Naive thymus-derived CD8-positive, alpha-beta T cell (primary cell): ENCODE measurements at places on chromosomes 7 and 10. TPM values are rescaled to one million over a fixed set of nuclear protein-coding genes. Genes with fewer than 3 reads are reported as not detected.

The DRGX gene
- not detected for total RNA-seq

The C1QL3 gene
- not detected for total RNA-seq

The CFAP46 gene
- total RNA-seq, result not detected

The ZNF107 gene
- total RNA-seq, result 32.5 TPM

GRCh38 chr7:143331179-143331801 lies 15.4 kb downstream of the CLCN1 start:
- no peak for DNase-seq

DNA sequence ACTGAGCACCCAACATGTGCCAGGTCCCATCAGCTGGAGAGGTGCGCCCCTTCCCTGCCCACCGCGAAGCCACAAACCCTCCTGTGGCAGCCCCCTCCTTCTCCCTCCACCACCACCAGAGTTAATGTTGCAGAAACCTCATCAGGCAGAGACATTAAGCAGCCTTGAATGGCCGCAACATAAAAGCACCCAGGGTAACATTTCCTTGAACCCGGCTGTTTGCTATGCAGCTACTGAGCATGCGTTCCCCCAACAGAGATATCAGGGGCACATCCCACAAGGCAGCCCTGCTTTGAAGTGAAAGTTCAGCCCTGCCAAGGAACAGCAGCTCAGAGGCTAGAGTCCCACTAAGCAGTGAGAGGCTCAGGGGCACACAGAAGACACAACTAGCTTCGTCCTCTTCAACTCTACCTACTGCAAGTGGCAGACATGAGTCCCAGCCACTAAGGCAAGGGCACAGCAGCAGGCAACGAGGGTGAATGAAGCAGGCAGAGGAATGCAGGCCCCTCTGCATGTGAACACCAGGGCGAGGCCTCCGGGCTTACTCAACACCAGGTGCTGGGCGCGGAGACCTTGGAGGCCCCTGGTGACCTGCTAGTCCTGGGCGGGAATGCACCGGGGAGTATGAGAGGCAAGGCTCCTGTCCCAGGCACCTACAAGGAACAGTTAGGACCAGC lies 107.4 kb downstream of the SLIT1 start:
- no peak for DNase-seq

DNA sequence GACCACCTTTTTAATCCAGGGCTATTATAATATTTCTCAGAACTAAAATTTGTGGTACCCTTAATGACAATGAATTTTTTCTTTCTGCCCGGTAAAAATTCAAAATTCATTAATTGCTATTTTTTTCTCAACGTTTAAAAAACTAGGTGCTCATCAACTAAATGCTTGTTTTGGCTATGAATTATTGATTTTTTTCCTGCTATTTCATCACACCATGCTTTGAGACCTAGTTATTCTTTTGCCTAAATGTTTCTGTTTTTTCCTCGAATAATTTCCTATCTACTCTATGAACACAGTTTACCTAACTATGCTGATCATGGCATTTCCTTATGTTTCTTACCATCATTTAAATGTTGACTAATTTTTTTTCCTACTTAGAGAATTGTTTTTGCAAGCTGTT lies 5.6 kb upstream of the CD36 start:
- no peak for DNase-seq

DNA sequence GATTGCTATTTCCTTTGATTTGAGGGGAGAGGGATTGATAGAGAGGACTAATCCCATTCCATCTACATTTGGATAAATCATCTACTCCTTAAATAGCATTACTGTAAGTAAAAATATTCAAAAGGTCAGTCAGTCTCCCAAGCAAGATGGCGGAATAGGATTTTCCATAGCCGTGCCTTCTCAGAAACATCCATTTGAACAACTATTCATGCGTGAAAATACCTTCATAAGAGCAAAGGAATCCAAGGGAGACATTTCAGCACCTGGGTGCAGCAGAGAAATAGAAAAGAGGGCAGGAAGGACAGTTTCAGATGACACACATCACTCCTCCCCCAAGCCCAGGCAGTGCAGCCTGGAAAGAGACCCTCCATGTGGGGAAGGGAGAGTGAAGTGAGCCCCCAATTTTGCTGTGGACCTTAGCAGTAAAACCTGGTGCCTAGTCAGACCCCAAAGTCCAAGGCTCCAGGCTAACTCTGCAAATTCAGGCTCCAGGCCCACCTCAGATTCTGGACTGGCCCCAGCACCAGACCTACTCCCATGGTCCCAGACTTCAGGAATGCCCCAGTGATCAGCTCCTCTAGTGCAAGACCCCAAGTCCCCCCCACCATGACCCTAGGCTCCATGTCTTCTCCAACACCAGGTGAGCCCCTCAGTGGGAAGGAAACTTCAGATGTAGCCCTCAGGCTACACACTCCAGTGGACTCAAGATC lies 104.3 kb upstream of the LANCL2 start:
- DNase-seq, result no peak

DNA sequence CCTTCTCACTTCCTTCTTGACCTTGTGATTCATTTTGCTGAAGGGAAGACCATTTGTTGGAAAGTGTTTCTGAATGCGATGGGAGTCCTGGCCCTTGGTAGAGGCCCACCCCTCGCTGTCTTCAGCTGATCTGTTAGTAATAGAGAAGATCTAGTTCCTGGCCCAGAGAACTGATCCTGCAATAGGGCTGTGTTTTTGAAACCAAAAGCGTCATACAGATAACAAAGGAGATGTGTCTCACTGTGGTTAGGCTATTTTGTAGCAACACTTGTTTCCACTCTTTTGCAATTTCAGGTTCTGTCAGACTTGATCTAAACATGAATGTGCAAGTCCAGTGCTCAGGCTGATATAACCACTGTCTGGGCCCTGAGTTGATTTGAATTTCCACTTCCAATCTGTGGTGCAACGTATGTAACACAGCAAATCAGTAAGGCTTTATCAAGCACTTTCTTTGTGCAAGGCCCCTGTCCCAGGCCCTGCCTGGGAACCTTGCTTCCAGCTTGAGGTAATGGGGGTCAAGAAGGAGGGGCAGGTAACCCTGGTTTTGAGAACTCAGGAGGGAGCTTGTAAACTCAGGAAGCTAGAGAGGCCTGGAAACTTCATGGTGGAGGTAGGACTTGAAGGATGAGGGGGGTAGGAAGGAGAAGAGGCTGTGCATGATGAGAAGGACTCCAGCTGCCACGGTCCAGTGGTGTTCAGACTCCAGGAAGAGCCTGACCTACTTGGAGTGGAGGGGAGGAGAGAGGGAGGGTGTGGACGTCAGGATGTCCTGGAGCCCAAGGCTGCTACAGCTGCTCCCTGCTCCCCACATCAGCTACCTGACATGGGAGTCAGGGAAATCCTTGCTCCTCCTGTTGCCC lies 42.2 kb upstream of the SRGN start:
- no peak for DNase-seq

- no peak for DNase-seq
These were observed 11.9 kb downstream of the ZCCHC24 start for GRCh38 chr10:79433324-79434222.

DNA sequence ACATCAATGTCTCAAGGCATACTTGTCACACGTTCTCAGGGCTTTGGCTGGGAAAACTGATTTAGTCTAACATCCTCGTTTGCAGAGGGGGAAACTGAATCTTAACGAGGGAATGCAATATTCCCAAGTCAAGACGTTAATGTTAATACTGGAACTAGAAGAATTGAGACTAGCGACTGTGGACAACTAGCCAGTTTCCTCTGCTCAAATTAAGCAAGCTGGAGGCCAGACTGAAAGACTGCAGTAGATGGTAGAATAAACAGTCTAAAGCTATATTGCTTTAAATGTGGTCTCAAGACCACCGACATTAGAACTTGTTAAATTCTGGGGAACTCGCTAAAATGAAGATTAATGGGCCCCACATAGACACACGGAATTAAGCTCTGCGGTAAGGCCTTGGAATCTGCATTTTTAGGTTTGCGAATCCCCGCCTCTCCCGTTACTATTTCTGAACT lies 639 bp upstream of the TFAM start:
- DNase-seq, result no peak

- no peak for DNase-seq
These were observed 2.1 kb upstream of the SAMD9L start for GRCh38 chr7:93150200-93150835.

- DNase-seq, result no peak
These were observed 11.8 kb downstream of the TMEM72 start for GRCh38 chr10:44922796-44923545.

DNA sequence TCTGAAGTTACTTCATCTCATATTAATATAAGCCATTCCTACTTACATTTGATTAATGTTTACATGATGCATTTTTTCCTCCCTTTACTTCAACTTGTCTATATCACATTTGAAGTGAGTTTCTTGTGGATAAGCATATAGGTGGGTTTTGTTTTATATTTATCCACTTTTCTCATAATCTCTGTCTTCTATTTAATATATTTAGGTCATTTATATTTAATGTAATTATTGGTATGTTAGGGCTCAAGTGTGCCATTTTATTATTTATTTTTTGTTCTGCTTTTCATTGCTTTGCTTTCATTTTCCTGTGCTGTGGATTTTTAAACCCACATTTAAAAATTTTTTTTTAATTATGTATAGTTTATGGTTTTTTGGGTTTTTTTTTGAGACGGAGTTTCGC lies 54.8 kb downstream of the OGDH start:
- no peak for DNase-seq

- no peak for DNase-seq
These were observed 25.8 kb upstream of the LANCL2 start for GRCh38 chr7:55339033-55340000.
